ENCODE measurements at places on chromosomes 11 and 22.

GRCh38 chr11:72930008-72930407 is 115.8 kb downstream of the ATG16L2 start:
- DNase-seq, result no peak

GRCh38 chr11:134450186-134450585 is 38.1 kb upstream of the B3GAT1 start:
- DNase-seq, result no peak

GRCh38 chr11:123452794-123453193 is 22.7 kb downstream of the GRAMD1B start:
- no peak for DNase-seq

DNA sequence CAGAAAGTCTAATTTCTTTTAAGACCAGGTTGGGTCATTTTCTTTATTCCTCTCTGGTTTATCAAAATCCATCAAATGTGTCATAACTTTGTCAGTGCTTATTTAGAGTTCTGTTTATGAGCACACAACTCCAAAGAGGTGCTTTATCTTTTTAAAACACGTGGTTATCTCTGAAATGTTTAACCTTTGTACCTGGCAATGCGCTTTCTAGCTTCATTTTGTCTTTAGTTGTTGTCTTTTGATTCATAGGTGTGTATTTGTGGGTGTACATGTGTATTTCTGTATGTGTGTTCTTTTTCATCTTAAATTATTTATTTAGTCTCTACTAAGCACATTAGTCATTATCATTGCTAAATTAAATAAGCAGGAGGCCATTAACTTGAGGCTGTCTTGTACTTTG is 251.4 kb downstream of the JRKL start:
- no peak for DNase-seq

GRCh38 chr11:122661182-122661945 is 5.8 kb downstream of the UBASH3B start:
- no peak for DNase-seq

GRCh38 chr11:9132203-9132878 is 40.9 kb upstream of the SCUBE2 start:
- DNase-seq, result no peak

DNA sequence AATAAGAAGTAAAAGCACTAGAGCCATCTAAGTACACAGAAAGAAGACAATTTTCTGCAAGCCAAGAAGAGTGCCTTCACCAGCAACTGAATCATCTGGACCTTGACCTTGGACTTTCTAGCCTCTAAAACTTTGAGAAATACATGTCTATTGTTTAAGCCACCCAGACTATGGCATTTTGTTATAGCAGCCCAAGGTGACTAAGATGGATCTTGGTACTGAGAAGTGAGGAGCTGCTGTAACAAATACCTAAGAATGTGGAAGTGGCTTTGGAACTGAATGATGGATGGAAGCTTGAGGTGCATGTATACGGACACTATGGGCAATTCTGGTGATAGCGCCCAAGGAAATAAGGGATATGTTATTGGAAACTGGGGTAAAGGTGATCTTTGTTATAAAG is 14.9 kb downstream of the CFAP300 start:
- DNase-seq, result no peak
